ENCODE measurements at places on chromosomes 1 and 21.

- DNase-seq = no peak
Observed at GRCh38 chr1:214445199-214445598, 106.2 kb downstream of the PTPN14 start.

DNA sequence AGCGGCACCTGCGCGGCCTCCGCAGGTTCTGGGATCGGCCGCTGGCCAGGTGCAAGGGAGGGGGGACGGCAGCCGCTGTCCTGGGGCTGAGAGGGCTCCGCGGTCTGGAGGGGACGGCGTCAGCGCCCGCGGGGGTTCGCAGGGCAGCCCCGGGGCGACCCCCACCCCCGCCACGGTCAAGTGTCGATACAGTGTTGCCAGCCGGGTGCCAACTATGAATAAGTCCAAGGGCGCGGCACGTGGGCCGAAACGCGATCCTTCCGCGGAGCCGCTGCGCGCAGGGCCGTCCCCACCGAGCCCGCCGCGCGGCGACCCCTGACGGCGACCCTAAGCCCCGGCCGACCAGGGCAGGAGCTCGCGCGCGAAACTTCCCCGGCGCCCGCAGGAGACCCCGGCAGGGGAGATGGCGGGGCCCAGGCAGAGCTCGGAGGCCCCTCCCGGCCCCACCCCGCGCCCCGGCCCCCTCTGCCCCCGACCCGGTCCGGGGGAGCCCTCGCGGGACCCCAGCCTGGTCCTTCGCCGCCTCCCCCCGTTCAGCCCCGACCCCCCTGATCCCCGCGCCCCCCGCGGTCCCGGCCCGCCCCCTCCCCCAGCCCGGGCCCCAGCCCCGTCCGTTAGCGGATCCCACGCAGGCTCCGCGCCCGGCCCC lies 586 bp upstream of the AGPAT3 start:
- no peak for DNase-seq

DNA sequence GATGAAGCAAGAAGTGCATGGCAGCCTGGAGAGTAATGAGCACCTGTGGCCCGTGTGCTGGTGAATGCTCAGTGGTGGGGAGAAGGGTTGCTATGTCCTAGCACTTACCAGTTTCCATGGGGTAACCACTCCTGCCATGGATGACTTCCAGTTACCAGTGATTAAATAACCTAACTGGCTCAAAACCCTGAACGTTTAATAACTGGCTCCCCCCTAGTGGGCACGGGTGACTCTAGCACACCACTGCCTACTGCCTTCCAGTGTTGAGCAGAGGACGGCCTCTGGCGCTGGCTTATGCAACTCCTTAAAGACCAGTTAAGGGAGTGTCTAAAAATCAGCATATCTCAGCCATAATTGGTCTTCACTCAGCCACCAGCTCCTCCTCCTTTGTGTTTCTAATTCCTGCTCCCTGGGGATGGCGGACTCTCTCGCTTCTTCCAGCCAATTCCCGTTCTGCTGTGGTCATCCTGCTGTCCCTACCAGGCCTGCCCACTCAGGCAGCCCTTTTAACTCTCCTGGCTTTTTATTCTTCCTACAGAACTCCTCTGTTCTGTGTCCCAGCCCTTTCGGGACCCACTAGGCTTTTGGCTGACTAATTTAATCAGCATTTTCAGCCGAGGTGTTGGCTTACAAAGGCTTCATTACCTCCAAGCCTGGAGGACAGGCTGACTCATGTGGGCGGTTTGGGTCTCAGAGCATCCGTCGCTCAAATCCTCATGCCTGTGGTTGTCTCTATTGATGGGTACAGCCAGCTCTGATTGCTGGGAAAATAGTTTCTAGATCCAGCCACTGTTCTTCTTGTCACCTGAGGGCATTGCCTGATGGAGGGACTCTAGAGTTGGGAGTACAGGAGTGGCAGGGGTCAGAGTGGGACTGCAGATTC lies 332.4 kb downstream of the CAMTA1 start:
- DNase-seq = no peak

GRCh38 chr1:244869950-244870349 lies 5.6 kb upstream of the HNRNPU start:
- no peak for DNase-seq

DNA sequence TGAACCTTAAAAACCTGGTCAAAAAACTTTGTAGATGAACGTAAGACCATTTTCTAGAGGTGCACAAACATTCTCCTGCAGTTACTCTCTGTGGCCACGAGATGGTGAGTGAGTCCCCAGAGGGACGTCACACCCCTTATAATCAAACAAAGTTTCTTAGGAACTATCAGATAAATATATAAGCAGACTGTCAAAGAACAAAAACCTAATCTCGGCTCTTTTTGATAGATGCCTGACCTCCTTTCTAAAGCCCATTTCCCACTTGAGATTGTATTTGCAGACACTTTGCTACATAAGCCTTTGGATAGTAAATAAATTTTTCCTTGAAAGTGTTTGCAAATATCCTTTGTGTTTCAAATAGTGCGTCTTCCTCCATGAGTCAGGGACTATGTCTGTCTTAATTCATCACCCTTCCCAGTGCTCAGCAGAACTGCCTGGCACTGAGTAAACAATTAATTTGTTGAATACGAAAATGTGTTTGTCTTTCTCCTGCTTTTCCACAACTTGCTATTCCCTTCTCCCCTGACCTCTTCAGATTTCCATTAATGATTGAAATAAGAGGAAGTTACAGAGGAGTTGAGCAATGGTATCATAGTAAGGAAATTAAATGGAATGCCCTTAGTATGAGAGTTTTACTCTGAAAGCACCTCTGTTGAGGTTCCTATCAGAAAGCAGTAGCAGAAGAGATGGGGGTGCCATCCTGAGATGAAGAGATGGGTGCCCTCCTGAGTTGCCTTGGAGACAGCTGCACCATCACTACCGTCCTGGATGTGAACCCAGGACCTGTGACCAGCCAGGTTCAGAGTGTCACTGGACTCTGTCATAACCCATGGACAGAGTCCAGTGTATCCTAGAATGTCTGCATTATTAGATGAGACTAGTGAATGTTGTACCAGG lies 57.8 kb upstream of the RAVER2 start:
- peak; percentile 22 for DNase-seq

- DNase-seq = no peak
Observed at GRCh38 chr1:28104866-28105467, 16.6 kb upstream of the EYA3 start.

- DNase-seq = no peak
Observed at GRCh38 chr1:193685986-193686385, 499.6 kb upstream of the B3GALT2 start.

DNA sequence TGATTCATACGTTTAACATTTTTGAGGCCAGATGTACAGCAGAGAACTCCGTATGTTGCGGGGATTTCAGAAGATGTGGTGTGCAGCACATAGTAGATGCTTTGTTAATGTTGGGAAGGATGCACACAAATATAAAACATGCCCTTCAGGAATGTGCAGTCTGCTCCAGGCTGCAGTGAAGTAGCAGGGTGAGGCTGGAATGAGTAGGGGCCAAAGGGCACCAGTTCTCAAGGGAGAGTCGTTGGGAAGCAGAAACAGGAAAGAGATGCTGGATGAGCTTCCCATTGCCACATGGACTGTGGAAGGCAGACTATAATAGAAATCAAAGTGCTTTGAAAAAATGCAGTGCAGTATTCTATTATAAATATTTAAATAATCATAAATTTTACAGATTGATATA lies 126.9 kb downstream of the NOS1AP start:
- DNase-seq = no peak

GRCh38 chr1:99992760-99993467 lies 23.1 kb downstream of the SLC35A3 start:
- DNase-seq = no peak

- no peak for DNase-seq
Observed at GRCh38 chr21:41548781-41549180, 40.8 kb upstream of the TMPRSS2 start.

DNA sequence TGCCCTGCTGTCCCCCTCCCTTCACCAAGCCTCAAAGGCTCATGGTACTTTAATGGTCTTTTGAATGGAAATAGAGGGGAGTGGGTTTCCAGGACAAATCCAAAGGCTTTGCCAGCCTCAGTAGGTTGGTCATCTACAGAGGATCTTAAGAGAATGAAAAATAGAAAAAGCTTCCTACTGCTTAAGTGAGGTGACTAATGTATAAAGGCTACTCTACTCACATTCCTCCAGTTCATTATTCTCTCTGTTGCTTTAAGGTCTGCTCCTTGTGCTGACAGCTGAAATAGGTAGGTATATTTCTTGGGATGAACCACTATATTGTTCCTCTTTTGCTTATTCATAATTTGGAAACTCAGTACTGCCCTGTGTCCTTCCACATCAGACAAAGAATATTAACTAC lies 10.4 kb upstream of the CHIA start:
- no peak for DNase-seq

DNA sequence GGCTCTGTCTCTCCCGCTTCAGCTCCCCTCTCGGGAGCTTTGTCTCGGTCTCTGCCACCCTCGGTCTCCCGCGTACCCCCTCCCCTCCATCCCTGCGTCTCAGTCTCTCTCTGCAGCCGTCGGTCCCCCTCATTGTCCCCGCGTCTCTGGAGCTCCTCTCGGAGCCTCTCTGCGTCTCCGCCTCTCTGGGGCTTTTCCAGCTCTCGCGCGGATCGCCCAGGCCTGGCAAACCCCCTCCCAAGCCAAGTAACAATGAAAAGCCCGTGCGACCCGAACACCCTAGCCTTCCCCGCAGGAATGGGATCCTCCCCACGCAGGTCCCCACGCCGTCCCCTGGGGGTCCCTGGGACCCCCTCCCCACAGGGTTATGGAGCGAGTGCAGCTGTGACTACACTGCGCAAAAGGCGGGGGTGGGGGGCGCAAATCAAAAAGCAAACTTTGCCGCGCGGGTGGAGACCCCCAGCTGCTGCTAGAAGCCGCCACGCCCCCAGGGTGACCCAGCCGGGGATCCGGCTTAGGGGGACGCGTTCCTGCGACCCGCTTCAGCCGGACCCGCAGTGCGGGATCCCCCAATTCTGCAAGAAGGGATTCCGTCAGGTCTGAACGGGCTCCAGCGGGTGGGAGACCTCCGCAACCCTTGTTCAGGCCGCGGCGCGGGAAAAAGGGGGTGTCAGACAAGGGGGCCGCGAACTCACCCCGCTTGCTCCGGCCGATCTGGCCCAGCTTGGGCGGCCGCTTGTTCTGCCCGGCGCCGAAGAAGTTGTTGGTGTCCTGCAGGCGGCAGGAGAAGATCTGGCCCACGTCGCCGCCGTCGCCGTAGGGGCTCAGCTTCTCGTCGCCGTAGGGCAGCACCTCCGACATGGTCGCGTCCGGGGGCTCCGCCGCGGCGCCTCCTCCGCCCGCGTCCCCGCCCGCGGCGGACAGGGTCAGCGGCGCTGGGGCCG lies 1.2 kb downstream of the CAMK2N1 start:
- no peak for DNase-seq

Data from activated gamma-delta T cell treated with Interleukin-2 at 50 U/mL for 16 hours (primary cell).